ENCODE measurements at places on chromosomes 13 and 19. TPM values are rescaled to one million over a fixed set of nuclear protein-coding genes. Genes with fewer than 3 reads are reported as not detected.

DNA sequence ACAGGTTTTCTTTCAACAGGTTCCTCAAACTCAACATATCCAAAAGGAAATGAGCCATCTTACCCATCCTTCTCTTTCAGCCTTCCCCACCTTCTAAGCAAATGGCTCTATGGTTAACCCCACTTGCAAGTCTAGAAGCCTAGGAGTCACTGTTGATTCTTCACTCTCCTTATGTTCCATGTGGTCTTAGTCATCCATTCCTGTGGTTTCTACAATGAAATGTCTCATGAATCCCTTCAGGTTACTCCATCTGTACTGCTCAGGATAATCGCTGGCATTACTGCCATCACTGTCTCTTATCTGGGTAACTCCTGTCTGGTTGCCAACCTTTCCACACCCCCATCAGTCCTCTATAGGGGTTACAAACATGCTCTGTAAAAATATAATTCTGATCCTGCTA, 381.3 kb downstream of the ENOX1 start:
- H3K36me3 ChIP-seq, result no peaks in the 10 kb centered on the region
- H3K27ac ChIP-seq, result no peak overlapping the region
- DNase-seq, result no peak
- no peaks in the 10 kb centered on the region for H3K4me1 ChIP-seq
- H3K27me3 ChIP-seq, result no peaks in the 10 kb centered on the region
- H3K4me3 ChIP-seq, result no peak overlapping the region

DNA sequence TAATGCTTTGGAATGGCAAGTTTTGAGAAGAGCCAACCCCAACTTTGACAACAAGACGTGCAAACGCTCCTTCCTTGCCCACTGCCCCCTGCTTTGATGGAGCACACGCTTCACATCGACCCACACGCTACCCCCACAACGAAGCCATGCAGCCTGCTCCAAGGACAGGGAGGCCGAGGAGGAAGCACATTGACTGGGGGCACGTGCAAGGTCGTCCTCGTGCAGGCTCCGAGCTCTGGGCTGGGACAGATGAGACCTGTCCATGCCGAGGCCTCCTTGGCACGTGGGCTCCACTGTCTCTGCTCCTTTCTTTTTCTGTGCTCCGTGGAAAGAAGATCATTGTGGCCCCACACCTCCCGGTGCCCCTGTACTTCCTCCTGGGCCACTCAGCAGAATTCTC, 309.0 kb downstream of the TEX29 start:
- no peak overlapping the region for H3K4me3 ChIP-seq
- H3K27ac ChIP-seq, result no peak overlapping the region
- no peak for DNase-seq
- H3K4me1 ChIP-seq, result no peaks in the 10 kb centered on the region
- no peaks in the 10 kb centered on the region for H3K36me3 ChIP-seq

The CILP2 gene
- total RNA-seq, result 0.08 TPM

The PNMA8B gene
- 2.1 TPM for total RNA-seq

The NCR1 gene
- total RNA-seq, result 22.1 TPM

The PALM3 gene
- total RNA-seq, result not detected

Data from naive thymus-derived CD4-positive, alpha-beta T cell (primary cell).